ENCODE measurements at places on chromosomes 1 and 21.

DNA sequence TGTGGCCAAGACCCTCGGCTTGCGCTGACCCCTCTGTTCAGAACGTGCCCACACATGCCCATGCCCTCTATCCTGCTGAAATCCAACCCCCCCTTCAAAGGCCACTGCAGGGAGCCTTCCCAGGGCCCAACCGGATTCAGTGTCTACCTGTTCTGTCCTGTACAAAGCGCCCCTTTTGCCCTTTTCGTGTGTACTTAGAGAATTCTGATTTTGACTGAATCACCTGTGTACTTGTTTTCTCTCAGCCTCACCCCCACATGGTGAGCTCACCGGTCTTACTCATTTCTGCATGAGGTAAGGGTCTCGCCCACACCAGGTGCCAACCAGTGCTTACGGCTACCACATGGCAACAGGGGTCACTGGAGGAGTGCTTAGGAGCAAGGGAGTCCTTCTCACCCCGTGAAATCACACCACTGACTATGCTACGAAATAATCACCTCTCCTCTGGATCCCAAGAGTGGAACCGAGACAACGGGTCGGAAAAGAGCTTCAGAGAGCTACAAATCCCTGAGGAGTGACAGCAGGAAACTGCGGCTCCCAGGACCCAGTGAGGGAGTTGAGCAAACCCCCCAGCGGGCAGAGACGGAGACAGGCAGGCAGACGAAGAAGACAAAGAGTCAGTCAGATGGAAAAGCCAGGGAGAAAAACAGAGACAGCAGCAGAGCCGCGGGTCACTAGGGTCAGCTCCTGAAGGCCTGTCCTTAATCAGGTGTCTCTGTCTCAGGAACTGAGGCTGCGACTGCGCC is 2.1 kb upstream of the S100A2 start:
- DNase-seq = no peak

GRCh38 chr1:80818211-80818610 is 982.5 kb upstream of the ADGRL2 start:
- peak; percentile 10 for DNase-seq

DNA sequence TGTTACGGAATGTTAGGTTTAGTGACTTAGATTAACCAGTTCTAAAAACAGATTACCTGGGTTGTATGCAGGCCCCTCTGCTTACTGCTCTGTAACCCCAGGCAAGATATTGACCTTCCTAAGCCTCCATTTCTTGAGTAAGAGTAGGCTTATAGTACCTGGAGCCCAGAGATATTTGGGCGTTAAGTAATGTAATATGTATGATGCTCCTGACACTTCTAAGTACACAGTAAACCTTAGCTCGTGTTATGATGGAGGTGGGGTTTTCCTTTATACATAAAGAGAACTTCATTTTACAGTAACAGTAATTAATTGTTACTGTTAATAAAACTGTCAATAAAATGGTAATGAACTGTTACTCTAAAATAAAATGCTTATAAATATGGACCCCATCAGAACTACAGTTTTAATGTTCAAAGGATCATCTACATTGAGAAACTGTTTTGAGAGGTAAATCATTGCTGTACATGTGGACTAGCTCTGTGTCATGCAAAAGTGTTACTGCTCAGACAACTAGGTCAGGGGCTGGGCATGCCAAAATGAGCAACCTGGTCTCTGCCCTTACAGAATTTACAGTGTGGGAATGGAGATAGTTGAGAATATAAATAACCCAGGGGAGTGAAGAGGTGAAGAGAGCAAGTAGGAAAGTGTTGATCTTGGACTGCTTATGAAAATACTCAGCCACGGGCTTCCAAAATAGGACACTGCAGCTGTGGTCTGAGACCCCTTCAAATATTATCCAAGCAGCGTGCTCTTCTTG is 26.6 kb downstream of the LRRC8C start:
- peak; percentile 8 for DNase-seq

DNA sequence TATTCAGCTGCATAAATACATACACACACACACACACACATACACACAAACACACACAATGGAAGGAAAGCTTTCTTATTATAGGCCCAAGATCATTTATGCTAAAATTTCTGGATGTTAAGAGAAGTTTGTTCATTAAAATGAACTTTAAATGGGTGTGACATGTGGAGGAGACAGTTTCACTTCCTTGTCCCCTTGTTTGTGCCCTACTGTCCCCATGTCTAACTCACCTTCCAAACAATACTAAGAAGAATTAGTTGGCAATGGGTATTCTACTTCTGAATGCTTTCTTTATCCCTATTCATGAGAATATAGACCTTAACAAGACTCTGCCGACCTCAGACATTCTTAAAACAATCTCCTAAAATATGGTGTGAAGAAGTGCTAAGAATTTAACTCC is 63.5 kb upstream of the NRIP1 start:
- DNase-seq = no peak

DNA sequence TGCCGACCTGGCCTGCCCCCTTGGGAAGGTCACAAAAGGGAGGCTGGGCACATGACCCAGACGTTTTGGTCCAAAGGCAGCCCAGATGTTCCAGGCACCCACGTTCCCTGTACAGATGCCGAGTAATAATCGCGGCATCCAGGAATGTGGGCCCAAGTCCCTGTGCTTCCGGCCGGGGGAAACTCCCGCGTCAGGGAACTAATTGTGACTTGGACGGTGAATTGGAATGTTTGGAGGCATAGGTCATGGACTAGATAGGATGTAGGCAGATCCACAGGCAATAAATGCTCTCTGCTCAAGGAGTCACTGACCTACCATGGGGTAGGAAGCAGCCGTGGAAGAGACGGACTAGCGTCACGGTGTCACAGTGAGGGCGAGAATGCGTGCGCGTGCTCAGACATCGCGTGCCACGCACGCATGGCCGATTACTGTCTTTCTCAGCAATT is 178.4 kb downstream of the DUSP10 start:
- no peak for DNase-seq

GRCh38 chr1:156615946-156616345 is 3.3 kb upstream of the HAPLN2 start:
- no peak for DNase-seq

DNA sequence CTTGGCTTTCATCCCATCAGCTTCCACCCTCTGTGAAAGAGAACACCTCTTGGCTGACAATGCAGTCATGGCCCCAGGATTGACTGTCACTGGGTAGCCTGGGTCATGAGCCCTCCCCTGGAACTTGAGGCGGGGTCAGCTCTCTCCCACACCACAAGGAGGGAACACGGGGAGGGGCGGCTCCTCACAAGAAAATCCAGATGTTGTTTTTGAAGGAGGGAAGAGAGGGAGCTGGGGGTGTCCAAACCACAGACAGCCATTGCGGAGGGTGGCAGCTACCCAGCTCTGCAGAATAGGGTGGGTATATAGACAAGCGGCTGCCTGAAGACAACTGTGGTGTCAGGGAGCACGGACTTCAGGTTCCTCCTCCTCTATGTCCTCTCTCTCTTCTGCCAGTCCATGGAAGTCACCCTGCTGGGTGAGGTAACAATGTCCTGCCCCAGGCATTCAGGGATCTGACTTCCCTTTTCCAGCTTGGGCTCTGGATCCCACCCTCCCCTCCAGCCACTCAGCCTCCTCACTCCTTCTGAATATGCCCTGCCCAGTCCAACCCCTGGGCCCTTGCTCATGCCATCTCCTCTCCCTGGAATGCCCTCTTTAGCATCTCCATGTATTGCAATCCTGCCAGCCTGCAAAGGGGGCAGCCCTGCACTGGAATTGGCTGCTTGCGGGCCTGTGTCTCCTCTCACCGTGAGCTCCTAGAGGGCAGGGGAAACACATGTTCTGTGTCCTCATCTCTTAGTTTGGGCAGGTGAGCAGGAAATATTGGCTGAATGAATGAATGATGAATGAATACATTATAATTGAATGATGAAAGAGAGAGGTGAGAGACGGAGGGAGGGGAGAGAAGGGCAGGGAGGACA is 60.9 kb upstream of the RUNX3 start:
- DNase-seq = no peak

DNA sequence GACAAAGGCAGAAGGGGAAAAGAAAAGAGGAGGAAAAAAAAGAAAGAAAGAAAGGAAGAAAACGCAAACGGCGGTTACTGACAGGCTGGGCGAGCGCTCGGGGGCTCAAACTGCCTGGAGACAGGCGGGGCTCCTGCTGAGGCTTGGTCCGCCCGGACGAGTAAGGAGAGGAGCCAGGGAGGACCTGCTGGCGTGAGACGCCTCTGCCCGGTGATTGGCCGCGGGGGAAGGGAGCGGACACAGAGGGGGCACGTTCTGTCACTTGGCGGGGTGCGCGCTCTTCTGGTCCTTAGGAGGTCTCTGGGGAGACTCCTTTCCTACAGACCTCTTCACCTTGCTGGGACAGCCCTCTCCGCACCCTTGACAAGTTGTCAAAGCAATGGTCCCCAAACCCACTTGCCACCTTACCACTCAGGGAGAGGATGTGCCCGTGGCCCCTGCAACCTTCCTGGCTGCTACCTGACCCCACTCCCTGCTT is 791 bp upstream of the PIK3R3 start:
- no peak for DNase-seq

GRCh38 chr1:220454155-220454777 is 73.7 kb upstream of the MARK1 start:
- no peak for DNase-seq

GRCh38 chr1:4678066-4678717 is 23.8 kb downstream of the AJAP1 start:
- DNase-seq = no peak

GRCh38 chr1:169495046-169495775 is 9.5 kb upstream of the SLC19A2 start:
- no peak for DNase-seq

Data from renal pelvis (tissue), 12 donors.